ENCODE measurements at places on chromosomes 16 and 17.

DNA sequence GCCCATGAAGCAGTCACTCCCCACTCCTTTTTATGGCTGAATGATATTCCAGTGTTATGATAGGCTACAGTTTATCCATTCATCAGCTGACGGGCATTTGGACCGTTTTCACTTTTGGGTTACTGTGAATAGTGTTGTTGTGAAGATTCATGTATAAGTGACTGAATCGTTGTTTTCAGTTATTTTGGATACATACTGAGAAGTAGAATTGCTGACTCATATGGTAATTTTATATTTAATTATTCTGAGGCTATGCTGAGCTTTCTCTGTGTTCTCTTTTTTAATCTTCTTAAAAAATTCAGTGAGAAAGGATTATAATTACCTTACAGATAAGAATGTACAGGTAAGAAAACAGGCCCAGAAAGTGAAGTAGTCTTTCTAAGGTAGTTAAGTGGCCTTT is 117.9 kb upstream of the MPHOSPH6 start:
- DNase-seq, result no peak

DNA sequence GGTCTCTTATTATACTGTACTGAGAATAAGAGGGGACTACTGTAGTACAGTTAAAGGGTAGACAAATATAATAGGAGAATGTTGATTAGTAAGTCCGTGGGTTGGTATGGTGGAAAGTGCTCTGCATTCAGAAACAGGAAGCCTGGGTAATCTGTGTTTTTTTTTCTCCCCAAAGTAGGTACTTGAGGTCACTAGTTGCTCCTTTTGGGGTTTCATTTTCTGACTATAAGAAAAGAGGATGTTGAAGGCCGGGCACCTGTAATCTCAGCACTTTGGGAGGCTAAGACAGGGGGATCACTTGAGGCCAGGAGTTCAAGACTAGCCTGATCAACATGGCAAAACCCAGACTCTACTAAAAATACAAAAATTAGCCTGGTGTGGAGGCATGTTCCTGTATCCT is 42.0 kb upstream of the MMD start:
- DNase-seq, result no peak

DNA sequence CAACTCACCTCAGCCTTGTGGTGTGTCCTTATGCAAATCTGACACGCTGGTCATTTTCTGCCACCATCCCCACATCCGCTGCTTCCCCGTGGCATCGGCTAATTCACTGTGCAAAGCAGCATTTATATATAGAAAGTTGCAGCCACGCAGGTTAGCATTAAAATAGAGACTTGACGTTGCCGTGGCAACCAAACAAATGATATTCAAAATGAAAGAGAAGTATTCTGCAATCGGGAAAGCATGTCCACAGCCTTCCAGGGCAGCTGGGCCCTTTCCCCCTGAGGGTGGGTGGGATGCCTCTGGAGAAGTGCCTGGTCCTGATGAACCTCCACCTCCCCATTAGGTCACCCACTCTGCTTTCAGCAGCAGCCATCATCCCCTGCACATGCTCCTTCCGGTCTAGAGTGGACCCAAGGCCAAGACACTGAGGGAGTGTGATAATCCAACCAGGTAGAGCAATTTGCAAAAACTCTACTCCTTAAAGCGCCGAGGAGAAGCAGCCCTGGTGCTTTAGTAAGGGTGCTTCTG is 138.7 kb downstream of the GAS7 start:
- DNase-seq, result no peak

GRCh38 chr17:49495842-49496182 is 719 bp downstream of the NGFR start:
- no peak for DNase-seq

DNA sequence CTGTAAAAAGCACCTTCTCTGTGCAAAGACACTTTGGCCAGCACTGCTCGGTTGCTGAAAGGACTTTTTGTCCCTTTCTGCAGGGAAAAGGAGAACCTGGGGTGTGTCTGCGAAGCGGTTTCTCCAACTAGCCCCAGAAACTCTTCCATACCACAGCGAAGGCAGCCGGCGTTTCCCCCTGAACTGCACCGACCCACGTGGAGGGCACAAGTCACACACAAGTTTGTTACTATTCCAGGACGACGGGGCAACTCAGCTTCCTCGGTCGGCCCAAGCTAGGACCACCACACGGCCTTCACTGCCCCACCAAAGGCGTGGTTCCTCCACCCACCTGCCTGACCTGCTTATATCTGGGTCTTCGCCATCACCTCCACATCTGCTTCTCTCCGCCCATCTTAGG is 1.9 kb downstream of the RTN4RL1 start:
- no peak for DNase-seq

DNA sequence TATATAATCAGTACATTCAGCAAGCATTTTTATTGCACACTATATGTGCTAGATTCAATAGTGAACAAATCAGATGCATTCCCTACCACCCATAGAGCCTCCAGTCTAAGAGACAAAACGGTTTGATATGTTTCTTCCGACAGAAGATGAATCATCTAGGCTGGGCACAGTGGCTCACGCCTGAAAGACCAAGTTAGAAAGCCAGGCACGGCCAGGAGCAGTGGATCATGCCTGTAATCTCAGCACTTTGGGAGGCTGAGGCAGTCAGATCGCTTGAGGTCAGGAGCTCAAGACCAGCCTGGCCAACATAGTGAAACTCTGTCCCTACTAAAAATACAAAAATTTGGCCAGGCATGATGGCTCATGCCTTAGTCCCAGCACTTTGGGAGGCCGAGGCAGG is 18.3 kb upstream of the COPRS start:
- no peak for DNase-seq

GRCh38 chr17:47895347-47895855 is 635 bp upstream of the SP2 start:
- DNase-seq, result no peak

DNA sequence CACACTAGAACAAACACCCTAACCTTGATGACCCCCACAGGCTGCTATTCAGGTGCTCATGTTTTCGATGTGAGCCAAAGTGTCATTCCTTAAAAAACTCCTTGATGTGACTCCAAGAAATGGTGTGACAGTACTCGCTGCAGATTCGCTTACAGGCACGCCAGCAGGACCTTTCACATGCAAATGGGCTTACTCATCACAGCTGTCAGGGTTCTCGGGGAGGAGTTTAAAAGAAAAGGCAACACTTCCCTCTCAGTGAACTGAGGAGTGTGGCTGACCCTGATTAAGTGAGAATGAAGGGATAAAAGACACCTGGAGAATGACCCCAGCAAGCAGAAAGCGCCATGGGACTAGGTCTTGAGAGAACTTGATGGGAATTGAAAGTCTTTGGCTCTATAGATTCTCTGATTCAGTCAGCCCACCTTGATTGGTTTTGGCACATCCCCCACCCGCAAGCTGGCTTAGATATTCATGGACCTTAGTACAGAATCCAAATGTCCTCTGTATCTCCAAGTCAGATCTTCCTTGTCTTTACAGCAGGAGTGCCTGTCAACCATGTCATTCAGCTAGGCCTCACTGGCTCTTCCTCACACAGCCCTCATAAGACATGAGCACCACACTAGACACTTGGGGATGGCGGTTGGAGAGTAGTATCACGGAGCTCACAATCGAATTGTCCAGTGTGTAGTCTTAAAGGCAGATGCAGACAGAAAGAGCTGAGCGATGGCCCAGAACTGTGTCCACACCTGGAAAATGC is 82.6 kb downstream of the HIC1 start:
- no peak for DNase-seq

GRCh38 chr16:81486540-81487061 is 42.0 kb downstream of the CMIP start:
- no peak for DNase-seq

GRCh38 chr16:66857437-66857836 is 13.2 kb downstream of the CA7 start:
- DNase-seq, result no peak

DNA sequence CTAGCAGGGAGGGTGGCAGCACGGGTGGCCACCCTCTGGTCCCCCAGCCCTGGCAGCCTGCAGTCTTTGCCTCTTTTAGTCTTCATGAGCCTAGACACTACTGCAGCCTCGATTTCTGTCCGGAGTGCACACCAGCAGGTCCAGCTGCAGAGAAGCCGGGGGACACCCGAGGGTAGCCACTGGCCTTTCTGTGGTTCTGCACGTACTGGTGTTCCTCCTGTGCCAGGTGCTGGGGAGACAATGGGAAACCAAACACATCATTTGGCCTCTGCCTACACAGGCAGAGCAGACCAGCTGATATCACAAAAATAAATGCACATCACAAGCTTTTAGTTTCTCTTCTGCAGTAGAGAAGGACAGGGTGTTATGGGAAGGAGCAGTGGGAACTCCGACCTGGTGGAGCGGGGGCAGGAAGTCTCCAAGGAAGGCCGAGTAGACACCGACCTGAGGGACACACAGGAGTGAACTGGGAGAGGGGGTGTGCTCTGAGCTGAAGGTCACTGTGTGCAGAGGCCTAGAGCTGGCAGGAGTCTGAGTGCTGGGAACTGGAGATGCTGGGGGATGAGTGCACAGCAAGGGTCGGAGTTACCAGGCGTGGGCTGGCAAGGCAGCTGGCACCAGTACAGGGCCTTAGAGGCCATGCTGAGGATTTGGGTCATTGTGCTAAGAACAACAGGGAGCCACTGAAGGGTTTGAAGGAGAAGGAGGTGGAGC is 23.1 kb downstream of the GPT2 start:
- no peak for DNase-seq

DNA sequence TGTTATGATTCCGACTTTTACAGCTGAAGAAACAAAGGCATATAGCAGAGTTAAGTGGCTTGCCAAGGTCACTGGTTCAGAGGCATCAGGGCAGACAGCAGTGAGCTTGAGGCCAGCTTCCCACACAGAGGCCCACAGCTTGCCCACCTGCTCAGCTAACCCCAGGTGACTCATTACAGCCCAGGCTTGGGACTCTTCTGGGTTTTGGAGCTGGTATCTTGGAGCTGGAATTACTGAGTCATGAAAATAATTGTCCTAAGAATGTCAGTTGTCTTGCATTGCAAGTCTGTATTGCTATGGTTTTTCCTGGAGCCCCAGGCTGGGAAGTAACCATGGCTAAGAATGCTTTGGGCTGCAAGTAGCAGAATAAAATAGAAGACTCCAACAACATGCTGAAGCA is 32.4 kb upstream of the IRX3 start:
- DNase-seq, result no peak

DNA sequence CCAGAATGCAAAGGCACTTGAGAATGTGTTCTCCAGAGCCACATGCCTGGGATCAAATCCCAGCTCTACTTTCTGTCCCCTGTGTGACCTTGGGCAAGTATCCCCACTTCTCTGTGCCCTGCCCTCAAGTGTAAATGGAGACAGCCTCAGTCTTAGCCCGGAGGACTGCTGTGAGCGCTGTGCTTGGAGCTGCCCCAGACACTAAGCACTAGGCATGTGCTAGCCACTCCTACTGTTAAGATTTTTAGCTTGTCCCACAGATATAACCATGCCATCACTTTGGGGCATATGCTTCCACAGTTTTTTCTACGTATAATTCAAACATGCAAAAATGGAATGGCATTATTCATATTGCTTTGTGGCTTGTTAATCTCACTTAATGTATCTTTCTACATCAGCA is 29.4 kb downstream of the TMEM11 start:
- no peak for DNase-seq

DNA sequence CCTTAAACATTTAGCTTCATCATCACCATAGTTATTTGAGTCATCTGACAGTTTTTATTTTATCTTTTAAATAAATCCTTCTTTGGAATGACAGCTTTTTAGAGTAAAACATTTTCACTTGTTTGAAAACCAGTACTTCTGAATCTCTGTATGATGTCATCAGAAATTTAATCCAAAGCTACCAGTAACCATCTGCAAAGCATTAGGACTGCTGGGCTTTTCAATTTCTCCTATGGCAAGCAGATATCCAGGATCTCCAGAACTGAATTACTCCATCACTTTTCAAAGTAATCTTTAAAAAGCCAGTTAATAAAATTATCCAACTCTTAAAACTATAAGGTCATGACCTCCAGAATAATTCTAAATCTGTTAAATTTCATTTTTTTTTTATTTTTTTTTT is 51.5 kb downstream of the CHCT1 start:
- DNase-seq, result no peak

- DNase-seq, result peak; percentile 61
Observed at GRCh38 chr16:57530104-57530521, 6.3 kb downstream of the CCDC102A start.

DNA sequence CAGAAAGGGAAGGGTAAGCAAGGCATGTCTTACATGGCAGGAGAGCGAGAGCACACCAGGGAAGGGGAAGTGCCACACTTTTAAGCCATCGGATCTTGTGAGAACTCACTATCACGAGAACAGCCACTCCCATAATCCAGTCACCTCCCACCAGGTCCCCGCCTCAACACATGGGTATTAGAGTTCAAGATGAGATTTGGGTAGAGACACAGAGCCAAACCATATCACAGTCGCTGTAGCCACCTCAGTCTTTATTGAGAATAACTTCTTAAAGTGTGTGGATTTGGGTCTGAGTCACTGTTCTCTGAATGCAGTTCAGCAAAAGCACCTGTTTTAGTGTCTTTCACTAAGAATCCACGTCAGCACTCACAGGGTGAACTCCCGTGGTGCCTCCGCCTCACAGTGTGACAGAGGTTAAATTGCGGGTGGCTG is 195.2 kb upstream of the CHMP6 start:
- DNase-seq, result no peak

GRCh38 chr16:57606147-57606846 is 22.1 kb upstream of the ADGRG1 start:
- no peak for DNase-seq

GRCh38 chr17:13885953-13886889 is 183.1 kb upstream of the COX10 start:
- DNase-seq, result no peak

- DNase-seq, result no peak
Observed at GRCh38 chr16:20023190-20023589, 50.5 kb downstream of the GPR139 start.

GRCh38 chr17:8862213-8863056 is 5.0 kb downstream of the PIK3R6 start:
- DNase-seq, result no peak

GRCh38 chr17:76268015-76268749 is 3.0 kb downstream of the UBALD2 start:
- peak; percentile 66 for DNase-seq

DNA sequence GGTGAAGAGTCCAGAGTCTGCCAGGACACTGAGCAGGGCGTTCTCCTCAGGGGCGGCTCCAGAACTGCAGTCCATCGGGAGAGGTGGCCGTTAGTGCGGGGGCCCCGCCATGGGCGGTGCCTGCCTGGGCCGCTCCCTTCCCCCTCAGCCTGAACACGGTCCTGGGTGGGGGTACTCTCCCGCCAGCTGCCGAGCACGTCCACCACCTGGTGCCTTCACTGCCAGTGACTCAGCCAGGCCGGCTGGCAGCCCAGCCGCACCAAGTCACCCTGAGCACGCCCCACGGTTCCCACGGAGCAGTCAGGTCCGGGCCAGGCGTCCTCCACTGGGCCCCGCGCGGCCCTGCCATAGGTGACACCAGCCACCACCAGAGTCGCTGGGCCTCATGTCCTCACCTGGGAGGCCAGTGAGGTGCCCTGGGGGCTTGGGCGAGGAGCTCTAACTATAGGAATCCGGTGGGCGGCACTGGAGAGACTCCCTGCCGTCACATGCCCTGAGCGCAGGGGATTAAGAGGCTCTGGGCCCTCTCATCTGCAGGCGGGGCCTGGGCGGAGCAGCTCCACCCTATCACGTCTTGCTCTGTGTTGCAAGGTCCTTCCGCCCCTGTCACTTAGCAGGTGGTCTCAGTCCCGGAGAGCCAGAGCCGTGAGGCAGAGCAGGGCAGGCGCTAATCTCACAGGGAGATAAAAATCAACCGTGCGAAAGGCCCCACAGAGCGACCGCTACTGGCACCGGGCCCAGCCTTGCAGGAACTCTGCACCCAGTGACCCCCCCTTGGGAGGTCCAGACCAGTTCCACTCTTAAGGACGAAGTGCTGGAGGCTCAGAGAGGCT is 14.3 kb downstream of the PIEZO1 start:
- peak; percentile 26 for DNase-seq

All from stimulated activated CD8-positive, alpha-beta memory T cell treated with anti-CD3 and anti-CD28 coated beads, Interleukin-12 subunit alpha, Interleukin-12 subunit beta, amount 100 ng/mL, for 4 hours (primary cell).